Activated gamma-delta T cell treated with Interleukin-2 at 50 U/mL for 16 hours (primary cell): ENCODE measurements at places on chromosomes 4 and X.

DNA sequence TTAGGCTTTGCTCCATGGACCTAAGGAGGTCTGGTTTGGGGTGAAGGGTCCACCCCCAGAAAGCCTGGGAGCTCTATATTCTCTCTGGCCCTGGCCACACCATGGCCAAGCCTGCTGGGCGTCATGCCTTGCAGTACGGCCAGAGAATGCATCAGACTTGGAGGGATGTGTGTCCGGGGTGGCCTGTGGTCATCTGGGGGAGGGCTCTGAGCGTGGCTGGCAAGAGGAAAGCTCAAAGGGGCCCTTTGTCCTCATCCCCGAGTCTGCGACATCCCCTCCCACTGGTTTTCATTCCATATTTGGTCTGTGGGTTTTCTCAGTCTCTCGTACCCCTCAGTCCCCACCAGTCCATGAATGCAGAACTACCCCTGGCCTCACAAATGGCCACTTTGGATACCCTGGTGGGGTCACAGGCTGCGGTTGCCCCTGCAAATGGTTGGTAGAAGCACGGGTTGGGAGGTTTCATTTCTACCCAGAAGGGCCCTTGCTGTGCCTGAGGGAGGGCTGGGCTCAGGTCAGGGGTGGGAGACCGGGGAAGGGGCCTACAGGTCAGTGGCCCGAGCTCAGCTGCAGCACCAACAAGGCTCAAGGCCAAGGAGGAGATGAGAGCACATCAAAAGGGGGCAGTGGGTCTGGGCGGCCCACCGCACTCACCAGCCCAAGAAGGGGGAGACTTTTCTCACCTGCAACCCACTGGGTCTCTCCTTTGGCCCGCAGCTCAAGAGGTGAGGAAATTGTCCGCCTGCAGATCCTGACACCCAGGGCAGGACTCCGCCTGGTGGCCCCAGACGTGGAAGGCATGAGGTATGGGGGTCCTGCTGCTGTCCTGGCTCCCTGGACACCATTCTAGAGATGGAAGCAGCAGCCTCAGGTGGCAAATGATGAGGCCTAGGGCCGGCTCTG is 30.2 kb downstream of the ZNF185 start:
- DNase-seq: no peak

DNA sequence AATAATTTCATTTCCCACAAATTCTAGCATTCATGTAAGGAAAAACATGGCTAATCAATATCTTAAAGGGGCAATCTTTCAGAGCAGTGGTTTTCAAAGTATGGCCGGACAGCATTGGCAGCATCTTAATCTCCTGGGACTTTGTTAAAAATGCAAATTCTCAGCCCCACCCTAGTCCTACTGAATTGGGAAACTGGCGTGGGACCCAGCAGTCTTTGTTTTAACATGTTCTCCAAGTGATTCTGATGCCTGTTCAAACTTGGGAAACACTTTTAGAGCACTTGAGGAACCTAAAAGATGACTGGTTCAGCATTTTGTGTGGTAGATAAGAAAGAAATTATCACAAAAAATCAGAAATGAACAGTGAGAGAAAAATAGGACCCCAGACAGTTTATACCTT is 65.7 kb downstream of the ZFX start:
- no peak for DNase-seq

- DNase-seq: no peak
These were observed 639.8 kb upstream of the INTU start for GRCh38 chr4:126992910-126993309.

GRCh38 chr4:16092682-16093319 is 9.0 kb upstream of the PROM1 start:
- DNase-seq: no peak

- DNase-seq: no peak
These were observed 175.0 kb downstream of the TENM3 start for GRCh38 chr4:182418054-182418734.

DNA sequence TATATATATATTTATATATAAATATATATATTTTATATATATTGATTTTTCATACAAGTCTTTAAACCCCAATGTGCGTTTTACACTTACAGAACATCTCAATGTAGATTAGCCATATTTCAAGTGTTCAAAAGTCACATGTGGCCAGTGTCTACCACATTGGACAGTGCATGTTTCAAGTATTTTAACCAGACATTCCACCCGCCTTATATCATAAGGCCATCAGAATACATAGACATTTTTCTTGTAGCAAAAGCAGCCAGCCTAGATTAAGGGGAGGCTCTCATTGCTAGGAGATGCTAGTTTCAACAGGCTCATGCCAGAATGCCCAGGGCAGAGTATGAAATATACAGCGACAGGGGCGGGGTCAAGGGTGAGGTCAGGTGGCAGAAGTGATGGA is 202.0 kb downstream of the NR3C2 start:
- DNase-seq: no peak

DNA sequence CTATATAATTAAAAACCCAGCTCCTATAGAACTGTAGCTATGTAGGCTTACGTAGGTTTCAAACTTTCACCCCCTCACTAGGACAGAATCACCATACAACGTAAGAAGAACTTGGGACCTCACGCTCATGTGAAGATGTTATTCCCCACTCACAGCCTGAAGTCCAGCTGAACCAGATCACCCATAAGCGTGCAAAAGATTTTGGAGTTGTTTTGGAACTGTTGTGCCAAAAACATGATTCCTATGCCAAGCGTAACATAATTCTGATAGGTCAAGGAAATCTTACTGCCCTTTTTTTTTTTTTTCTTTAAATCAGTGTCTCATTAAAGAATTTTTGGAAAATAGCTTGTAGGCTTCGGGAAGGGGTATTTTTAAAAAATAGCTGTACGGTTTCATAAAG is 57.0 kb downstream of the LCORL start:
- no peak for DNase-seq

- DNase-seq: no peak
These were observed 12.8 kb upstream of the SLITRK4 start for GRCh38 chrX:143648705-143649104.

DNA sequence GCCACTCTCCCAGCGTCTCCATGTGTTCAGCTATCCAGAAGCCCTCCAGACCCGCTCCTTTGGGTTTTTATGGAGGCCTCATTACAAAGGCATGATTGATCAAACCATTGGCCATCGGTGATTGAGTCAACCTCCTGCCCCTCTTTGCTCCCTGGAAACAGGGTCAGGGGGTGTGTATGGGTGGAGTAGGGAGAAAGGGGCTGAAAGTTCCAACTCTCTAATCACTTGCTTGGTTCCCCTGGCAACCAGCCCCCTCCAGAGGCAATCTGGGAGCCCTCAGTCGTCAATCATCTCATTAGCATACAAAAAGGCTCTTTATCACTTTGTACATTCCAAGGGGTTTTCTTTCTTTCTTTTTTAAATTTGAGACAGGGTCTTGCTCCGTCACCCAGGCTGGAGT is 2.3 kb downstream of the TRIM2 start:
- no peak for DNase-seq

DNA sequence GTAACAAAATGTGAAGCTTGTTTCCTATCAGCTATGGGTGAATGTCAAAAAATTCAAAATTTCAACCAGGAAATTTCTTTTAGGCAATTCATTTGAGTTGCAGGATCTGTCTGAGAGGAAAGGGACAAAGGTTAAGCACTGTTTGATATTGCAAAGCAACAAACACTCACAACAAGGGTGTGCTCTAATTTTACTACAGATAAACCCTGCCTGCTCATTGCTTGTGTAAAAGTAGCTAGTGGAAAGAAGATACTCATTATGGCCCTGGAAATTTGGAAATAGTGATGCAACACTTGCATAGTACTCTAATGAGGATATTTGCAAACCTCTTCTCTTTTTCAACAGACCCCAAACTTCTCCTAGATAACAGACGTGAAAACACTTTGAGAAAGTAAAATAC is 27.1 kb downstream of the FAM47E start:
- DNase-seq: no peak

DNA sequence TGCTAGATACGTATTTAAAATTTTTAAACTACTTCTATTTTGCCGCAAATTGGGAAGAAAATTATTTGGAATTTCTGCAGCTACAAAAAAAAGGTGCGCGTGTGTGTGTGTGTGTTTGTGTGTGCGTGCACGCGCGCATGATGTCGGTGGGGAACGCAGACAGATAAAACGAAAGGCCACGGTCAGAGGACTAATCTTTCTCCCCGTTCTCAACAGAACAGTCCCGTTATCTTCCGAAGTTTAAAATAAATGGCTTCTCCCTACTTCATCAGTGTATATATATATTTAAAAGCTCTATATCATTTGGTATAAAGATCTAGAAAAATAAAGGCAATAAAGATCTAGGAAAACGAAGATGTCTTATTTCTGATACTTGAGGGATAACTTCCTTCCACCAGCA is 1.5 kb downstream of the MGARP start:
- no peak for DNase-seq
